NCI-H524 (cell line): ENCODE measurements at places on chromosomes 13 and 19.

DNA sequence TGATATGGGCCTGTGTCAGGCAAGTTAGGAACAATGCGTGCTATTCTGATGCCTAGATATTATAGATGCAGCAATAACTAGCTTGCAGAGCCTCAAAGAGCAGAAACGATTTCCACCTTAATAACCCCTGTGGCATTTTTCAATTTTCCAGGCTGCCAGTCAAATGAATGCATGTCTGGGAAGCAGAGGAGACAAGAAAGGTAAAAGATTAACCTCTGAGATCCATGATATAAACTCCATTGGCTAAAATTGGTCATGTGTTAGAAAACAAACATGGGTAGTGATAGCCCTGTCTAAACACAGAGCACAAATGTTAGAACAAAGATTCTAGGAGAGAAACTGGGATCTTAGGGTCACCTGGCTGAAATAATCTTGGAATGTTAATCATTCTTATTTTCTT lies 811.1 kb downstream of the DIAPH3 start:
- no peak for DNase-seq

DNA sequence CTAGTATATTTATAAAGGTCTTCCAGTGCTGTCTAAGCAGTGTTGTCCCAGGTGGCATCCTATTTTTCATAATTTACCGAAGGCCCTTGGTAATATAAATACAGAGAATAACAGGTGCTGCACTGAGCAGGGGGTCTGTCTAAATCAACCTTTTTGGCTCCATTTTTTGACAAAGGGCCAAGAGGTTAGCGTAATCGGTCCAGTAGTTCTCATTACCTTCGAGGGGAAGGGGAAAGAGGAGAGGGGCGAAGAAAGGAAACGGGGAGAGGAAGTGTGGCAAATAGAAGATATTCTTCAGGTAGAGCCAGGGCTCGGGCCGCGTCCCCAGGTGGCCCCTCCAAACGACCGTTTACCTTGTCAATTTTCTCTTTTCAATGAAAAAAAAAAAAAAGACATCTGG lies 749 bp upstream of the PAN3 start:
- DNase-seq: peak; percentile 59

GRCh38 chr19:30722761-30723160 lies 350.6 kb downstream of the ZNF536 start:
- no peak for DNase-seq

- DNase-seq: no peak
Measured at GRCh38 chr13:94322925-94323763, 156.3 kb downstream of the DCT start.

GRCh38 chr19:47145639-47146486 lies 15.2 kb downstream of the SAE1 start:
- DNase-seq: no peak

GRCh38 chr19:48444129-48444935 lies 1.5 kb upstream of the GRWD1 start:
- DNase-seq: no peak

DNA sequence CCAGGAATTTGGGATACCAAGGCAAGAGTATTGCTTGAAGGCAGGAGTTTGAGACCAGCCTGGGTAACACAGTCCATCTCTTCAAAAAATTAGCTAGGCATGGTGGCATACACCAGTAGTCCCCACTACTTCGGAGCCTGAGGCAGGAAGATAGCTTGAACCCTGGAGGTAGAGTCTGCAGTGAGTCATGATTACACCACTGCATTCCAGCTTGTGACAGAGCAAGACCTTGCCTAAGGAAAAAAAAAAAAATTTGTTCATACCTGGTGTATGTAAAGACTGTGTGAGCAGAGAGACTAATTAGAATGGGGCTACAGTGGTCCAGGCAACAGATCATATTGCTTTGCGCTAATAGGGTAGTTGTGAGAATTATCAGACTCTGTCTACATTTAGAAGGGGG lies 778.3 kb upstream of the PCDH20 start:
- DNase-seq: no peak

- DNase-seq: no peak
Measured at GRCh38 chr13:46759846-46760245, 37.1 kb downstream of the ESD start.

DNA sequence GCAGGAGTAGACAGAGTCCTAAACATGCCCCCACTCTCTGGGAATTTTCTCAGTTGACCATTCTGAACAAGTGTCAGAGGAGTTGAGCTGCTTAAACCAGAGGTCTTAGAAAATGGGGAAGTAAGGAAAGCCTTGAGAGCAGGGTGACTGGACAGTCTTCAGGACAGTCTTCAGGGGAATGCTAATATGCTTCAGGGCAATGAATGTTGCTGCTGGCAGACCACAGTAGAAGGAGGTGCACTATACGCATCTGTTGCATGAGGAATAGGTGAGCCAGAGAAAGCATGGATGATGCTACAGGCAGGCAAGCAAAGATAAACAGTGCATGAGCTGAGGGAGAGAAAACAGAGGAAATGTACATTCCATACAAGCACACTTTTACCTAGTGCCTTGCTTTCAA lies 196.6 kb upstream of the GPR12 start:
- DNase-seq: no peak

GRCh38 chr13:94462670-94463069 lies 16.8 kb downstream of the DCT start:
- DNase-seq: no peak

DNA sequence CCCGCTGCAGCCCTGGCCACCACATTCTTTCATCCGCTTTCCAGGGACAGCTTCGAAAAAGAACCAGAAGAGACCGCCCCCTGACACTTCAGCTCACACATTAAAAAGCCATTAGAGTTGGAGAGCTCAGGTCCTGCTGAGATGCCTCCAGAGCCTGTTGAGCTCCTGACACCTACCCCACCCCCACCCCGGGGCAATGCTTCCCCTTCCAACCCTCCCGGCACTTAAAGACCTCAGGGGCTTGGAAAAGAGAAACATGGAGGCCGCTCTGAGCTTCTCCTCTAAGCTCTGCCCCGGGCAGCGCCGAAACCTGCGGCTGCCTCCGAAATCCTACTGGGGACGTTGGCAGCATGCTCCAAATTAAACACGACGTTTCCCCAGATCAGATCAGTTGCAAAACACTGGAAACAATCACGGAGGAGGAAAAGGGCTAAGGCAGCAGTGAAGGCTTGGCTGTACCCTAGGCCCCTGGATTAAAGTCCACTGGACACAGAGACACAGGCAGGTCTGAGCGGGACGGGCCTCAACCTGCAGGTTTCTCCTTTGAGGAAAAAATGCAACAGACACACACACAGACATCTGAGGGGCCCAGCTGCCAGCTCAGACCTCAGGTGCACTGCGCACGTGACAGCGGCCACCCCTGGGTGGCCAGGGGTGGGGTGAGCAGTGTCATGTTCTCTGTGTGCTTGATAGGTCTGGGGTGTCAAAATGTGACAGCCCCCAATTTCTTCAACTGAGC lies 9.6 kb downstream of the SH3GL1 start:
- DNase-seq: no peak

GRCh38 chr19:49432141-49433073 lies 7.2 kb downstream of the GFY start:
- no peak for DNase-seq

- DNase-seq: peak; percentile 60
Measured at GRCh38 chr19:42254089-42254849, 659 bp downstream of the ERF start.

- DNase-seq: no peak
Measured at GRCh38 chr19:50214699-50215543, 11.5 kb downstream of the MYH14 start.

GRCh38 chr13:111184458-111185401 lies 69.6 kb downstream of the ARHGEF7 start:
- peak; percentile 66 for DNase-seq

DNA sequence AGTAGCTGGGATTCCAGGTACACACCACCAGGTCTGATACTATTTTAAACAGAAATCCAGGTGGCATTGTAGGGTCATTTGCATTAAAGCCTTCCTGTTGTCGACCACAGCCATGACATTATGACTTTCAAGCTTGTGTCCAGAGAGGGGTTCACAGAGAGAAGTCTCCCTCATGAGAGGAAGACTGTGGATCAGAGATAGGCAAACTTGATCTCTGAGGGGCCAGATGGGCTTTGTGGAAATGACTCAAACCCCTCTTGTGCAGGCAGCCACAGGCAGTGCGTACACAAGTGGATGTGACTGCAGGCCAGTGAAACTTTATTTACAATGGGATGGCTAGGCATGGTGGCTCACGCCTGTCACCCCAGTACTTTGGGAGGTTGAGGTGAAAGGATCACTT lies 27.8 kb upstream of the F2RL3 start:
- DNase-seq: no peak

- DNase-seq: no peak
Measured at GRCh38 chr19:29712744-29713516, 2.1 kb downstream of the C19orf12 start.
